Glutamatergic neuron (in vitro differentiated cells): ENCODE measurements at places on chromosomes 7 and 10. TPM values are rescaled to one million over a fixed set of nuclear protein-coding genes. Genes with fewer than 3 reads are reported as not detected.

- H3K4me1 ChIP-seq = peaks cover 7% of the 10 kb centered on the region
- H3K27me3 ChIP-seq = peaks cover 10% of the 10 kb centered on the region
- no peak overlapping the region for H3K4me3 ChIP-seq
- DNase-seq = no peak
- H3K36me3 ChIP-seq = peaks cover 4% of the 10 kb centered on the region
Measured at GRCh38 chr7:48046458-48046857, 11.1 kb downstream of the C7orf57 start.

DNA sequence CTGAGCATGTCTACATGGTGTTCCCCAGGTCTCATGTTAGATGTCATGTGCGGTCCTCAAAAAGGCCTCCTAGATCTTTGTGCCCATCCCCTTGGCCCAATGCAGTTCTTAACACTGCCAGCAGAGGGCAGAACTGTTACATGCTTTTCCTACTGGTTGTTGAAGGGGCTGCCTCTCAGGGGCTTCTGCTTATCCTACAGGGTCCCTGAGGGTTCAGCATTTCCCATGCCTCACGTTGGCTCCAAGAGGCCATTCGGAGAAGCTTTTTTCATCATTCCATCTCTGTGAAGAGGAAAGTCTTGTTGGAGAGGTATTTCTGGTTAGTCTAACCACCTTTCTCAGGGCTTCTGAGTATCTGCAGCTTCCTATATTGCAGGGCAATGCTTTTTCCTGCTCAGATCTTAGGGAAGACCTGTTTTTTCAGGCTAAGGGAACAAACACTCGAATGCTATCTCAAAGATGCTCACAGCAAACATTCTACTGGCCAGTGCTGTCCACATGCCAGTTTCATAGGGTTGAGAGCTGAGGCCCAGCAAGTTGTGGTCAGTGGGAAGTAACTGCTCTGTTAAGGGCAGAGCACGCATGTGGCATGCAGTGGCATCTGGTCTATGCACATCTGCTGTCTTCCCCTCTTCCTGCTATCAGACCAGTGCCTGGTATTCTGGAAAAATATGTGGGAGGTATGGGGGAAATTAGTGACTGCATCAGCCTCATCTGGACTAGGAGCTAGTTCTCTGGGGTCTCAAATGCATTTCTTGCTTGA, 31.5 kb downstream of the MBL2 start:
- H3K27me3 ChIP-seq = no peaks in the 10 kb centered on the region
- H3K4me1 ChIP-seq = no peaks in the 10 kb centered on the region
- no peak overlapping the region for H3K4me3 ChIP-seq
- peak; percentile 81 for DNase-seq
- H3K36me3 ChIP-seq = no peaks in the 10 kb centered on the region

GRCh38 chr10:44781131-44781530, 130.0 kb upstream of the TMEM72 start:
- H3K36me3 ChIP-seq = no peaks in the 10 kb centered on the region
- peaks cover 2% of the 10 kb centered on the region for H3K27me3 ChIP-seq
- no peak for DNase-seq

- peak overlapping the region; percentile 97 for H3K4me3 ChIP-seq
- H3K36me3 ChIP-seq = no peaks in the 10 kb centered on the region
- peaks cover 34% of the 10 kb centered on the region for H3K4me1 ChIP-seq
Measured at GRCh38 chr10:22475651-22476600, 130.6 kb downstream of the SPAG6 start.

DNA sequence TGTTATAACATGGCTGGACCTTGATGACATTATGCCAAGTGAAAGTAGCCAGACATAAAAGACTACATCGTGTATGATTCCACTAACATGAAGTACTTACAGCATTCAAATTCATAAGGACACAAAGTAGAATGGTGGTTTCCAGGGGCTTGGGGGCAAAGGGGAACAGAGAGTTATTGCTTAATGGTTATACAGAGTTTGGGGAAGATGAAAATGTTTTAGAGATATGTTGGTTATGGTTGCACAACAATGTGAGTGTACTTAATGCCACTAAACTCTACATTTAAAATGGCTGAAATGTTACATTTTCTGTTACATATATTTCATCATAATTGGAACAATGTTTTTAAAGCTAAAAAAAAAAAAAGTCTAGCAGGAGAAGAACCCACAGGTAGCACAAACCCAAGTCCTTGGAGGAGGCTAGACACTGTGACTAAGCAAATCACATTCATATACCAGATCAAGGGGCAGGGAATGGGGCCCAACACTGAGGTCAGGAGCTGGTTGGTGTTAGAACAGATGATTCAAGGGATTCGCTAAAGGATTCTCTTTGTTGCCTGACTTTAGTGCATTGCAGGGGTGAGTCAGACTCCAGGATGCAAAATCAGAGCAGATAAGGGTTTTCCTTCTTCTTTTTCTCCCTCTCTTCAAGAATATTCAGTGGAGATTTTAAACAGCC, 25.1 kb upstream of the AOAH start:
- DNase-seq = no peak
- H3K36me3 ChIP-seq = no peaks in the 10 kb centered on the region
- H3K4me3 ChIP-seq = no peak overlapping the region
- H3K4me1 ChIP-seq = no peaks in the 10 kb centered on the region
- peaks cover 2% of the 10 kb centered on the region for H3K27me3 ChIP-seq
- no peak overlapping the region for H3K27ac ChIP-seq

DNA sequence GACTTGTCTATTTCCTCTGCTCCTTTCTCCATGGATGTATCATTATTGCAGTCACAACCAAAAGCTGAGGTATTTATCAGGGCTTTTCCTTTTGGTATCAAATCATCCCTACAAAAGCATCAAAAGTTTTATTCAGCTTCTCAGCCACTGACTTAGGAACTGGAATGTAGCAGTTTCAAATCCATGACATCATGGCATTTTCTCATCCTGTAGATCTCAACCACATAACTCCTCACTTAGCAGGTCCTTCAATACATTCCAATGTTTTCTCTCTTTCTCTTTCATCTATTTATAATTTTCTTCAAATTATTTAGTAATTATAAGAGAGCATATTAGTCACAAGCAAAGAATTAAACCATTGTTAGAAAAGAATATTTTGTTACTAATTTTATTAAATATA, 537.4 kb upstream of the SORCS1 start:
- H3K27ac ChIP-seq = no peak overlapping the region
- no peaks in the 10 kb centered on the region for H3K4me1 ChIP-seq
- H3K27me3 ChIP-seq = no peaks in the 10 kb centered on the region
- H3K4me3 ChIP-seq = no peak overlapping the region
- DNase-seq = no peak

SLC26A5 gene
- not detected for total RNA-seq

PTF1A gene
- total RNA-seq = not detected

RBP4 gene
- not detected for total RNA-seq

OR2A1 gene
- total RNA-seq = not detected

GRCh38 chr7:30301751-30302150, 17.4 kb downstream of the ZNRF2 start:
- no peak overlapping the region for H3K27ac ChIP-seq
- H3K4me3 ChIP-seq = no peak overlapping the region
- H3K36me3 ChIP-seq = no peaks in the 10 kb centered on the region
- no peak for DNase-seq
